ENCODE measurements at places on chromosomes 2 and 18.

DNA sequence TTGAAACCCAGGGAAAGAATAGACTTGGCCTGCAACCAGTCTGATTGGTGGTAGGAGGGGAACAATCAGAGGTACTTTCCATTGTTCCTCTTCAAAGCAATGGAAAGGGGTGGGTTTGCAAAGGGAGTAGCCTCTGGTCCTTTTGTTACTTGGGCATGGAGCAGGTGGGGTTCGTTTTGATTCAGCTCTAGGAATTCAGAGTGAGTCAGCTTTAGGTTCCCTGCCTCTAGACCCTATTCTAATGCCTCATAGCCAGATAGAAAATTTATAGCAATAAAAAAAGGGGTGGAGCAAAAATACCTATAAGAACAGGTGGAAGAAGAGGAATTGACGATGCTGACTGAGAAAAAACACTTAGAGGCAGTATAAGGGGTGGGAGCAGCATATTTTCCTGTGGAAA is 636.4 kb downstream of the PLCL1 start:
- DNase-seq, result no peak

DNA sequence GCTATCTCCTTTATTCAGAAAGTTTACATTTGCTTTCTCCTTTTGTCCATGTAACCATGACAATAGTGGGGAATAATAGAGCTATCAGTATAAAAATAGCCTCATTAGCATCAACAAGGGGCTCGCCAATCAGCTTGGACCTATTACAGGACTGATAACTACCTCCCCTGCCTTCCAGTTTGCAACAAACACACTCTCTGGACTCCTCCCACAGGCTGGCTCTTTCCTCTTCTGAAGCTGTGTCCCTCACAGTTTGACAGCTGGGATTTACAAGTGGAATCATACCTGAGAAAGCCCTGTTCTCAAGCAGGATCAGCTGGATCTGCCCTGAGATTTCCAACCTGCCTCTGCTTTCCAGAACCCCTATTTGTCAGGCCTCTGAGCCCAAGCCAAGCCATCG is 162.5 kb downstream of the GRB14 start:
- DNase-seq, result peak; percentile 2

DNA sequence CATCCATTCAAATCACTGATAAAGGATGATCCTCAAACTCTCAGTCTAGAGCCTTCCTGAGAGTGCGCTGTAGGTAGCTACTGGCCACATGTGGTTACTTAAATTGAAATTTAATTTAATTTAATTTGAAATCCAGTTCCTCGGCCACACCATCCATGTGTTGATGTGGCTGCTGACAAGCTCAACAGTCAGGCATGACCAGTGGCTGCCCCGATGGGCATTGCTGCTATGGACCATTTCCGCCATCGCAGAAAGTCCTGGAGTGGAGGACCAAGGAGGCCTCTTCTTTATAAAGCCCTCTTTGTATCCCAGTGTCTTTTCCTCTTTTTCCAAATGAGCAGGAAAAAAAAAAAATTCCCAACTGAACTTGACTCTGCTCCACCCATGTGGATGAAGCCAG is 100.6 kb downstream of the HDAC4 start:
- DNase-seq, result no peak

- DNase-seq, result no peak
Observed at GRCh38 chr2:154875999-154876398, 177.5 kb downstream of the KCNJ3 start.

DNA sequence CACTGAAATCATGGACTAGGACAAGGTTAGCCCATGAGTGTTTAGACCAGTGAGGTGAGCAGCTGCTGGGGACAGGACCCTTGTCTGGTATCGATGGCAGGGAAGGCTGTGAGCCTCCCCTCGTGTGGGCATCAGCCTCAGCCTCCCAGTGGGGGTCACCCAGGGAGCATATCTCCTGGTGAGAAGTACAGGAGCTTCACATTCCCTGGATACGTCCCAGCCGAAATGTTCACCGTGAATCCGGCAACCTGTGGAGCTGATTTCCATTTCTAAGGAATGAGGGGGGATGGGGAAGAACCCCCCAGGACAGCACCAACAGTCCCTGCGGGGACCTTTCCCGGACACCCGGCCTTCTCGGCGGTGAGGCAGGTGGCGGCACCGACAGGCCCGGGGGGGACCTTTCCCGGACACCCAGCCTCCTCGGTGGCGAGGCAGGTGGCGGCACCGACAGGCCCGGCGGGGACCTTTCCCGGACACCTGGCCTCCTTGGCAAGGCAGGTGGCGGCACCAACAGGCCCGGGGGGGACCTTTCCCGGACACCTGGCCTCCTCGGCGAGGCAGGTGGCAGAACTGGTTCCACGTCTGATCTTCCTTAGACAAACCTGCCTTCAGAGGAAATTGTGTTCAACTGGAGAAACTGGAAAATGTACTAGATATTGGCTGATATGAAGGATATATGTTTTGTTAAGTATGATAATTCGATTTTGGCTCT is 21.2 kb downstream of the RTP5 start:
- no peak for DNase-seq

DNA sequence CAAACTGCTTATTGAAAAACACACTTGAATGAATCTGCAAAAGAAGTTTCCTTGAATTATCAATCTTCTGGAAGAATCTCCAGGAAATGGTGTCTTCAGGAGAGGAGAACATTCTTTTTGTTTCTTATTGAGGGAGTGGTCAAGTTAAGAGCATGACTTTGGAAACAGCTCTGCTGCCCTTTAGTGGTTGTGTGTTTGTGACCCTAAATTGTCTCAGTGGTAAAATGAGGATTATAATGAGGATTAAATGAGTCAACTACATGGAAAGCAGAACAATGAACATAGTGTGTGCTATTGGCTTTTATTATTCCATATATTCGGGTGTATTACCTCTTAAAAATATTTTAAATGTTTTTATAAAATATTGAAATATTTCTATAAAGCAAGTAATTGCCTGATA is 44.8 kb upstream of the TANC1 start:
- no peak for DNase-seq

Measured in NCI-H1105 (cell line).